H7 (cell line): ENCODE measurements at places on chromosomes 16 and 17. TPM values are rescaled to one million over a fixed set of nuclear protein-coding genes. Genes with fewer than 3 reads are reported as not detected.

GRCh38 chr16:30903596-30903995 lies 7.2 kb downstream of the CTF1 start:
- DNase-seq: peak; percentile 37

DNA sequence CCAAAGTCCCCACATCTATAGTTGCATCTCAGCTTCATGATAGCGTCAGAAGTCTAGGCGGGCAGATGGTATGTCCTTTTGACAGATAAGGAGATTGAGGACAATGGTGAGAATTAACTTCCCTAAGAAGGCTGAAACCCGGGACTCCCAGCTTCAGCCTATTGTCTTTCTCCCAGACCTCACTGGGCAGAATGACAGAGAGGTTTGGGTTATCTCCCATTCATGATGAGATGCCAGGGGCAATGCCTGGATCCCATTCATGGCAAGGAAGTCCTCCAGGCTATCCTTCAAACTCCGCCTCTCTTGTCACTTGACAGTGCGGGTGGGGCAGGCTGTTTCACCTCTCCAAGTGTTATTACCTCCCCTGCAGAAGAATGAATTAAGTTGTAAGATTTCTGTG lies 100.3 kb downstream of the IRX5 start:
- DNase-seq: no peak

DNA sequence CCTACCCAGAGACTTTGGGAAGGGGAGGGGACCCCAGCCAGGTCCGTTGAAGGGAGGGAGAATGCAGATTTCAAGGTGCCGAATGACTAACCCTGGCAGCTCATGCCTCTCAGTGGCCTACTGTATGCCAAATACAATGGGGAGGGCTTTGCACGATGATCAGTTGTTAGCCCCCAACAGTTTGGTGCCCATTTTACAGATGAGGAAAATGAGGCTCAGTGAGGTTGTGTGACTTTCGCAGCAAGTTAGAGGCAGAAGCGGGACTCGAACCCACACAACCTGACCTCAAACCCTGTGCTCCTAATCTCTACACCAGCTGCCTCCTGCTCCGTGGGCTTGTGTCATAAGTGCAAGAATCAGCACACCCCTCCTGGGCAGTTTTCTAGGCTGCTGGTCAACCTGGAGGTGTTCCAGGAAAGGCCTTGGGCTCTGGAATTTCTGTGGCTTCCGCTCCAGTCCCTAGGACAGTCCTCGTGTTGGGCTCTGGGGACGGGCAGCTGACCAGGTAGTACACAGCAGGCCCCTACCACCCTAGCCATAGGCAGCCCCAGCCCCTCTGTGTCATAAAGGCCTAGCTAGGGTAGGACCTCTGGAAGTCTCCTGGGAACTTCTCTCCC lies 11.9 kb upstream of the NAGPA start:
- peak; percentile 3 for DNase-seq

DNA sequence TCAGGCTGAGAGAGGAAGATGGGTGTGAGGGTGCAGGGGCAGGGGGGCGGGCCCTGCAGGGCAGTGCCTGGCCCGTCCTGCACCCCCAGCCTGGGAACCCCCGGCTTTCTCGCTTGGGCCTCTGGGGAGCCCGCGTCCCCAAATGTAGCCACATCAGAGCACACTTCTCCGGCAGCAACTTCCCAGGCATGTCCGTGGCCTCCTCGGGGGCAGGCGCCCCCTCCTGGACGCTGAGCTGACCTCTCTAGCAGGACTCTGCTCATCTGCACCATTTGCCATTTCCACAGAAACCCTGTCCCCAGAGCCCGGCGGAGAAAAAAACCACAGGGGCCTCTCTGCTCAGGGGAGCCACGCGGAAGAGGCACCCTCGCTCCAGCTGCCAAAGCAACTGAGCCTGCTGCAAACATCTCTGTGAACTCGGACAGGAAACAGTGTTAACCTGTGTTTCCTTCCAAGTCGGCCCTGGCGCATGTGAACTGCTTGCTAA lies 63.4 kb downstream of the KLHDC4 start:
- DNase-seq: peak; percentile 96

GRCh38 chr16:85477801-85478363 lies 135.2 kb upstream of the GSE1 start:
- DNase-seq: no peak

DNA sequence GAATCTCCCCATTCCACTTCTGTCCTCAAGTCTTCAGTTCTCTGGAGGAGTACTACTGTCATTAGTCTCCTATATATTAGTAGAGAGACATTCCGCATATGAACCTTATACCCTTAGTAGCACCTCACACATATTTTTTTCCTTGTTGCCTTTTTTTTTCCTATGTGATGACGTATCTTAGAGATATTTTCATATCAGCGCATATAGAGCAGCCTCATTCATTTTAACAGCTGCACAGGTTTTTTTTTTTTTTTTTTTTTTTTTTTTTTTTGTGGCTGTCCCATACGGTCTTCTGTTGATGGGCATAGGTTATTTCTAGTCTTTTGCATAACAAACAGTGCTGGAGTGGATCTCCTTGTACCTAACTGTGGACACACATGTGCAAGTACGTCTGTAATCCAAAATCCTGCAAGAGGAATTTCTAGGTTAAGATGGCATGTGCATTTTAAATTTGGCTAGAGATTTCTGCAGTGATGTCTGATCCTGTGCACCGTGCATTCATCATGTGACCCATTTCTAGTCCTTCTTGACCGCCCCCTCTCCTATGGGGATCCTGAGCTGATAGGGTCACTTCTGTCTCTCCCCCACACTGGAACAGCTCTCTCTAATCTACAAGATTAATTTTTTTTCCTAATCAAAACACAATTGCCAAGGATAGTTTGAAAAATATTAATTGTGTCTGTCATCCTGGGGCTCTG lies 64.8 kb downstream of the PRKCB start:
- no peak for DNase-seq

- no peak for DNase-seq
Observed at GRCh38 chr16:760545-761343, at the start of gene MSLN. TSS of gene MSLN (plus strand) at chr16:760734. CDS start at chr16:762681, 1,947 bp downstream.

DNA sequence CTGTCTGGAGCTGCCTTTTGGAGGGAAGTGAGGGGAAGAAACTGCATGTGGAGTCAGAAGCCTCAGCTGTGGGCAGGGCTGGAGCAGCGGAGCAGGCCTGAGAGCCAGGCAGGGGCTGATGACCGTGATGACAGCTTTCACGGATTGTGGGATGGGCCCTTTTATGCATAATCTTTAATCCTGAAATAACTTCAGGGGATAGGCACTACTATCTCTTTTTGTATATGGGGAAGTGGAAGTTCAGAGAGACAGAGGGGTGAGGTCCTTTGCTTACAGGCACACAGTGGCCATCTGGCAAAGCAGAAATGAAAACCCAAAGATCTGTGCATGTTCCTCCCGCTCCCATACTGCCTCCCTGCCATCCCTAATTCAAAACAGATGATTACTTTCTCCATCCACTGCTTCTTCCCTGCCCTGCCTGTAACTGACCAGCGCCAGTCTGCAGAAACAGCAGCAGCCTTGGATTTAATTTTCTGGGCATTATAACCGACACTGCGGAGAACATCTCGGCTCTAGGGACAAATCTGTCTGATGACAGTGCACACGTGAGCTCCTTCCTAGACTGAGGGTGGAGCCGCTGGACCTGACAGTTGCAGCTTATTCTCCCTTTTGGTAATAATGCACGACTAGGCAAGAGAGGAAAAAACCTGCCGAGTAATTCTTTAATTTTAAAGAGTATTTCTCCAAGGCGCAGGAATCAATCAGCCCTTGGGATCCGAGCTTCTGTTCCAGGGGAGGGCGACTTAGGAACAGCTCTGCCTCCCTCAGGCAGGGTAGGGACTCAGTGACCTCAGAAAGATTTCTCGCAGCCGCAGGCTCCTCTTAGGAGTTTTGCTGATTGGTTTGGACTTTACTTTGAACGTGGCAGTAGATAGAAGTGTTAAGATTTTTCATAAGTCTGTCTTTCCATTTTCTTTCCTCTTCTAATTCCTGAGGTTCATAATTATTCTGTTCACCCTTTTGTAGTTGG lies 95.4 kb downstream of the UTP18 start:
- peak; percentile 36 for DNase-seq

- no peak for DNase-seq
Observed at GRCh38 chr16:8547762-8548161, 42.5 kb downstream of the TMEM114 start.

TP53TG3B gene
- not detected in 2 replicates for total RNA-seq

- no peak for DNase-seq
Observed at GRCh38 chr17:18371455-18371854, 6.1 kb upstream of the EVPLL start.

DNA sequence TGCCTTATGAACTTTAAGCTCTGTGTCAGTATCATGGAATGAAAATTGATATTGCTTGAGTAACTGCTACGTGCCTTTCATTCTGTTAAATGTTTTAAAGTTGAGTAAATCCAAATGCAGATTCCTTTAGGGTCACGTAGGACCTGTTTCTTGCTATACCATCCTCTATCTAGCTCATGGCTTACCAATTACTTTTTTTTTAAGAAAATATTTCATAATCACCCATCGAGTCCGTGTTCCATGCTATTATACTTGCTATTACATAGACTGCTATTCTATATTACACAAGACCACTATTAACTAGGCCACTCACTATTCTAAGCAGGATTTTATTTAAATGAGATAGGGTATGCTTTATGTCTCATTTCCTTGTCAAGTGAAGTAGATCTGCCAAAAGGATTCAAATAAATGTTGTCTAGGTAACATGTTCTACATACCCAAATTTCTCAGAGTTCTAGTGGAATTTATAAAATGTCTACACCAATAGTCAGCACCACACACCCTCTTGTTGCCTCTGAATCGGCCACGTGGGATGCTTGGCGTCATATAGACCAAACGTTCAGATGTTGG lies 11.9 kb downstream of the ANKFN1 start:
- DNase-seq: no peak

CDC42EP4 gene
- 30.7 and 32.7 TPM in 2 replicates for total RNA-seq

- no peak for DNase-seq
Observed at GRCh38 chr16:85370881-85371651, 242.1 kb upstream of the GSE1 start.

GRCh38 chr16:12291989-12292759 lies 315.6 kb downstream of the SNX29 start:
- DNase-seq: no peak

GRCh38 chr16:23949630-23950290 lies 114.0 kb downstream of the PRKCB start:
- no peak for DNase-seq

GRCh38 chr17:77897741-77898301 lies 60.7 kb upstream of the TNRC6C start:
- no peak for DNase-seq

- DNase-seq: no peak
Observed at GRCh38 chr17:6608321-6608720, 32.2 kb downstream of the KIAA0753 start.

DNA sequence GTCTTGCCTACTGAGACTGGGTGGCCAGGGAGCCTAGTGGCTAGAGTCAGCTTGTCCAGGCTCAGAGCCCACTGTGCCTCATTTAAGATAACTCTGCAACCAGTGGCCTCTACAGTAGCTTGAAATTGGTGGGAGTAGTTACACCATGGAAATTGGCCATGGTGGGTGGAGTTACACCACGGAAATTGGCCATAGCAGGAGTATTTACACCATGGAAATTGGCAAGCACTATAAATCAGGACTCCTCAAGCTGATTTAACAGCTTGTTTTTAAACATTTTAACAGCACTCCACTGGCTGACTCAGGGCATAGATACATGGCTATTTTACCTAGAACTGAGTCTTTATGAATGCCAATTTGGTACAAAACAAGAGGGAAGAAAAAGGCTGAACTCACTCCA lies 27.7 kb upstream of the AKTIP start:
- no peak for DNase-seq

DNA sequence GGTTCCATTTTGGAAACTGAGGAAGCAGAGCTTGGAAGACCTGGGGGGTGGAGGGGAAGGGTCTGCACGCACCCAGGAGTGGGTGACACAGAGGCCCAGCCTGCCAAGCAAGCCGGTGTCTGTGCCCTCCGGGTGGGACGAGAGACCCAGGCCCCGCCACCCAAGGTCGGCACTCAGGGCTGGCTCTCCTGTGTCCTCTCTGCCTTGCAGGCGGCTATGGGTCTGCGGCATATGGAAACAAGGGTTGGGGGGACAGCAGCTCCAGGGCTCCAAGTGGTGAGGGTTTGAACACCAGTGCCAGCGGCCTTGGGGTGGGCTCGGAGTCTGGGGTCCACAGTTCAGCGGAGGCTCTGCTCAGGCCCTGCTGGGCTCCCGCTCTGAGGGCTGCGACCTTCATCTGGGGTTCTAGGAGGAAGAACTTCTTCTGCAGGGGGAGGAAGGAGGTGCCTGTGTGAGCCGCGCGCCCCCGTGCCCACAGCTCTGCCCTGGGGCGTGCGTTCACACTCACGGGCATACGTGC lies 4.6 kb upstream of the CD7 start:
- no peak for DNase-seq

CD300H gene
- not detected in 2 replicates for total RNA-seq

DNA sequence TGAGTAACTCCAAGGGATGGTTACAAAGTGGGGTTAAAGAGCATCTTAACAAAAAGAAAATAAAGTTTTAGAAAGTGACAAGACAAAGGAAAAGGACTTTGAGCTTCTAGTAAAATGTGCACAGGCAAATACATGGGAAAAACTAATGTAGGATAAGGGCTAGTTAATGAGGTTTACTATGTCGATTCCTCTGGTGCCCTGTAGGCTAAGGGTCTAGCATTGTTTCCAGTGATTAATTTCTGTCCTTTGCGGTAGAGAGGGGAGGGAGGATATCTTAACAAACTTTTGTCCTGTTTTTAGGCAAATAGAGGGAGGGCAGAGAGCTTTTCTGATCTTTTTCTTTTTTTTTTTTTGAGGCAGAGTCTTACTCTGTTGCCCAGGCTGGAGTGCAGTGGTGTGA lies 96.6 kb upstream of the SIAH1 start:
- DNase-seq: no peak

TNRC6A gene
- total RNA-seq: 37.3 and 41.7 TPM in 2 replicates

GRCh38 chr17:81039854-81040758 lies 5.2 kb downstream of the BAIAP2 start:
- no peak for DNase-seq

- no peak for DNase-seq
Observed at GRCh38 chr17:45631941-45632340, 141.4 kb upstream of the PLEKHM1 start.

OTOP2 gene
- total RNA-seq: not detected in 2 replicates

FOXL1 gene
- total RNA-seq: 0.15 and 0.17 TPM in 2 replicates

CLDN7 gene
- 30.8 and 40.8 TPM in 2 replicates for total RNA-seq

- peak; percentile 61 for DNase-seq
Observed at GRCh38 chr17:39231091-39231561, 5.4 kb upstream of the STAC2 start.

GPRC5B gene
- total RNA-seq: 66.0 and 76.7 TPM in 2 replicates

DNA sequence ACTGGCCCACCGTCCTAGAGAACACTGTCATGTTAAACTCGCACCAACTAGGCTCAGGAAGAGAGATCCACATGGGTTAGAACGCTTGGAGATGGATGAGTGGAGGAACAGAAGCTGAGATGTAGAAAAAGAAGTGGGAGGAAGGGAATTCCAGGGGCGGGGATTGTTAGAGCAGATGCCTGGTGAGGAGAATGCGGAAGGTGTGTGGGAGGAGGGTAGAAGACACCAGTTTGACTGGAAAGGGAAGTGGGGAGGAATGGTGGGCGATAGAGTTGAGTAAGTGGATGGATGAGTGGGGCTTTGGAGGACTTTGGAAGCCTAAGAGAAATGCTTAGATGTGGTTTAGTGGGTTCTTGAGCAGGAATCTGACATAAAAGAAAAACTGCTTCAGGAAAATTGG lies 37.4 kb downstream of the DHX38 start:
- peak; percentile 35 for DNase-seq

FBXW10 gene
- not detected in 2 replicates for total RNA-seq
